ENCODE measurements at places on chromosomes 16 and 17.

DNA sequence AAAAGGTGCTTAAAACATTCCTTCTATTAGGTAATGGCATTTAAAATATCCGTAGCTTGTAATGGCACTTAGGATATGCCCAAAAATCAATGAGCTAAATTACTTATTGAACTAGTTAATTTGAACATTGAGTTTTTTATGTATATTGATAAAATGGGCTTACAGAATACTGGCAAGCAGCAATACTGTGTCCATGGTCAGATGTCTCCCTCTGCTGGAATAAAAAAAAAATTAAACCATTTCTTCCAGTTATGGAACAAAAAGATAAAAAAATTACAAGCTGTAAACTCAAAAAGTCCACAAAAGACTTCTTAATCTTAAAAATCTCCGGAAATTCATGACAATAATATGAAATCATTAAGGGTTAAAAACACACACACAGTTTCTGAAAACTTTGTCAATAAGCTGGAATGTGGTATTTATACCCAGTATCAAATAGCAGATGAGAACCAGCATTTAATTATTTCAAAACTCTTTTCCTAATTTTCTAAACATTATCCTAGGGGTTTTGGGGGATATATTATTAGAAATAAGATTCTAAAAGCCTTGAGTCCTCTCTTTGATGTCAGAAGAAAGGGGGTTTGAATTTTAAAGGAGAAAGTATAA is 21.5 kb upstream of the PSMD7 start:
- DNase-seq = no peak

DNA sequence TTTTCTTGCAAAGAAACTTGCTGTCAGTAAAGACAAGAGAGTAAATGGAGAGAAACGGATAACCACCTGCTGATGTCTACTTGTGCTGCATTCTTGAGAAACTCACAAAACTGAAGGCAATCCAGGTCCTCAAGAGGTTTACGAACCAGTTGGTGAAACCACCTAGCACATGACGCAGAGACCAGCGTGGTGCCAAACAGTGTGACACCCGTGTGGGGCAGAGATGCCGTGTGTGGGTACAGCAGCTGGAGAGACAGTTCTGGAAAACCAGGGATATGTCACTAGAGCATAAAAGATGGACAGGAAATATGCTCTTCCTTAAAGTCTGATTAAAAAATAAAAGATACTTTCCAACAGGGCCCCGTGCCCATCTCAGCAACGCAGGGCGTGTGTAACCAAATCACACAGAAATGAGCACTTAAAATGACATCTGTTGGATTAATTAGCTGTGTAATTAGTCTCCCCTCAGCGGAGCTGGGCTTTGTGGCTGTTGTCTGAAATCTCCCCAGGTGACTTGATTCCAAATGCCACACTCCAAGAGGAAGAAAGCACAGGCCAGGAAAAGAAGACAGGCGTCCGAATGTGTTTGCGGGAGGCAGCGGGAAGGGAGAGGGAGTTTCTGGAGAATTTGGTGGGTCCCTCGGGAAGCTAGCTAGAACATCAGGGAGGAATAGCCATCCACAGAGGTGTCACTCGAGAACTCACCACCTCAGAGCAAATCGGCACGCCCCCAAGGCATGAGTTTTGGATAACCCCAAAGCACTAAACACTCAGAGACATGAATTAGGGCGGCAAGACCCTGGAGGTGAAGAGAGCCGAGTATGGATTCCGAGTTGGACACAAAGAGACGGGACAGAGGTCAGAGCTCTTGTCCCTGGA is 109.8 kb downstream of the ZFHX3 start:
- DNase-seq = peak; percentile 66

GRCh38 chr17:61457226-61457983 is 5.2 kb downstream of the TBX4 start:
- DNase-seq = peak; percentile 20

GRCh38 chr16:20191566-20191965 is 117.9 kb upstream of the GPR139 start:
- no peak for DNase-seq

DNA sequence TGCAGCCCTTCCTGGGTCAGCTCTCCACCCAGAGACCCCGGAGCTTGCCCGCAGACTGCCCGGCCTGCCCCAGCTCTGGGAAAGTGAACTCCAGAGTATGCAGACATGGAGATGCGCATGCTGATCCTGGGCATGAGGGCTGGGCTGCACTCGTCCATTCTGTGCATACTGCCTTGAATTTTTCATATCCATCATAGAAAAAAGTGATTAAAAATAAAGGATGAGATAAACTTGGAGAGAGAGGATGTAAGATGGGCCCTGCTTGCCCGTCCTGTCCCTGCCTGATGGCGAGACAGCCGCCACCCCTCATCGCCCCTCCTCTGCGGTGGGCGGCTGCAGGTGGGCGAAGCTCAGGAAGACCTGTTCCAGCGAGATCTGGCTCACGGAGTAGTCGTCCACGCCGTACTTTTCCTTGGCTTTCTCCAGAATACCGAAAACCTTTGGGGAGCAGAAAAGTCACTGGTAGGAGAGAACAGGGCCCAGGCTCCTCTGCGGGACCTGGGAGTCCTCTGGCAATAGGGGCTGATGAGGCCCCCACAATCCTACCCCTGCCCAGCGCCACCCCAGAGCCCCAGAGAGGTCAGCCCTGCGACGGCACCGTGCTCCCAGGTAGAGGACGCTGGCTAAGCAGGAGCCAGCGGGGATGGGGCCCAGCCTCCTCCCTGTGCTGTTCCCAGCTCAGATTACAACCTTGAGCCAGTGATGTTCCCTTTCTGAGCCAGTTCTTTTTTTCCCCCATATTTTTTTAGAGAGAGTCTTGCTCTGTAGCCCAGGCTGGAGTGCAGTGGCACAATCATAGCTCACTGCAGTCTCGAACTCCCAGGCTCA is 8.7 kb upstream of the RNPS1 start:
- peak; percentile 3 for DNase-seq

GRCh38 chr17:67620636-67621035 is 97.1 kb upstream of the NOL11 start:
- DNase-seq = no peak

GRCh38 chr16:12295395-12295794 is 318.9 kb downstream of the SNX29 start:
- DNase-seq = no peak

DNA sequence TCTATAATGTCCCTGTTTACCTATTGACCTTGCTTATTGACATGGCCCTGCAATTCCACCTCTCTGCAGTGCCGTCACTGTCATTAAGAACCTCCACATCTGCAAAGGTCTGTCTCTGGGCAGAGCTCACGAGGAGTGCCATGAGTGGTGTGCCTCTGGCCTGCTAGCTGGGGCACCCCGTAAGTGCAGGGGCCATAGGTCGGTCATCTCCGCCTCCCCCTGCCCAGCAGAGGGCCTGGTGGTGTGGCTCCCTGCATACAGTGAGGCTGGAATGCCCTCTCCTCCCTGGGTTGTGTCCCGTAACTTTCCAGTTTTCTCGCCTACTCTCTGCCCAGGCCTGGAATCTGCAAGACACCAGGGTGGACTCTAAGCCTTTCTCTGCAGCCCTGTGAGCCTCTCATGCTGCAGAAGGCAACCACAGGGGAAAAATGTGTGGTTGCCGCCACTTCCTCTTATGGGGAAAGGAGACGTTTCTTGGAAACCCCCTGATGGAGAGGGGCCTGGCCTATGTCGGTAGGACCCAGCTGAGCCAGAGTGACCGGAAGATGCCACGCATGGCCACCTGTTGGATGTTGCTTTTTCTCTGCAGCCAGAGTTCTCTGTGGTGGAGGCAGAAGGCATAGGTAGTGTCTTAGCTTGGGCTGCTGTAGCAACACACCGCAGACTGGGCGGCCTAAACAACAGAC is 2.7 kb upstream of the SNX20 start:
- no peak for DNase-seq

- DNase-seq = no peak
Observed at GRCh38 chr17:17907469-17907868, 64.7 kb downstream of the TOM1L2 start.

- DNase-seq = no peak
Observed at GRCh38 chr16:77385481-77385880, 49.4 kb downstream of the ADAMTS18 start.

- DNase-seq = peak; percentile 55
Observed at GRCh38 chr16:8958344-8959167, 5.2 kb downstream of the USP7 start.

GRCh38 chr16:8929086-8929748 is 34.5 kb downstream of the USP7 start:
- no peak for DNase-seq

DNA sequence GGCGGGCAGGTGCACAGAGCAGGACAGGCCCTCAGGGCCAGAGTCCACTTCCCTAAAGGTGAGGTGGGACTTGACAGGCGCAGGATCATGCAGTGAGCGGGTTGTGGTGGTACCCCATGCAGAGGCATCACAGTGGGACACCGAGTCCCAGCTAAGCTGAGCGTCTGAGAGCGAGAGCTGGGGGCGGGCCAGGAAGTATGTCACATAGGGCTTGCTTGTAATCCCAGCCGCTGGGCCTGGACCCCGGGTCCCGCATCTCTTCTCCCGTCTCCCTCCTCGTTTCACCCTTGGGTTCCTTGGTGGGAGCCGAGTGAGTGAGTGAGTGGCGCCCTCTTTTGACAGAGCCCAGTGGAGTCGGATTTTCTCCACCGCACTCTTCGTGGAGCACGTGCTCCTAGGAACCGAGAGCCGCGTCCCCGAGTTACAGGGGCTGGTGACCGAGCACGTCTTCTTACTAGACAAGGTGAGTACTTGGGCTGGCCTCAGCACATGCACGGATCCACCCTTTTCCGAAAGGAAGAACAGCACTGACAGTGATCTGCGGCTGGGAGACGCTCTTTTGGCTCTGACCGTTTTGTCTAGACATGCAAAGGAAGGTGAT is 50.8 kb upstream of the ENDOV start:
- no peak for DNase-seq

DNA sequence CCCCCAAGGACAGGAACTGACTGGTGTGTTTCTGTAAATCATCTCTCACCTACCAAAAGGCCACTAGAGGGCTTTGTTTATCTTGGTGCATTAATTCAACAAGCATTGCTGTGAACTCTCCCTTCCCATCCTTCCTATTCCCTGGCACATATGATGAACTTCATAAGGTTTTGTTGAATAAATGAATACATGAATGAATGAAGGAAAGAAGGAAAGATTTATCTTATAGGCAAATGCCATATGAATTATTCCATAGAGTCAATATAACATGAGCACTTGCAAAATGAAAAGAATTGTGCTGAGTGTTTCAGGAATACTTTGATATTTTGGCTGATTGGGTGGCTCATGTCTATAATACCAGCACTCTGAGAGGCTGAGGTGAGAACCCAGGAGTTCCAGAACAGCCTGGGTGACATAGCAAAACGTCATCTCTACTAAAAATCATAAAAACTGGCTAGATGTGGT is 4.3 kb downstream of the SPDYE4 start:
- no peak for DNase-seq

DNA sequence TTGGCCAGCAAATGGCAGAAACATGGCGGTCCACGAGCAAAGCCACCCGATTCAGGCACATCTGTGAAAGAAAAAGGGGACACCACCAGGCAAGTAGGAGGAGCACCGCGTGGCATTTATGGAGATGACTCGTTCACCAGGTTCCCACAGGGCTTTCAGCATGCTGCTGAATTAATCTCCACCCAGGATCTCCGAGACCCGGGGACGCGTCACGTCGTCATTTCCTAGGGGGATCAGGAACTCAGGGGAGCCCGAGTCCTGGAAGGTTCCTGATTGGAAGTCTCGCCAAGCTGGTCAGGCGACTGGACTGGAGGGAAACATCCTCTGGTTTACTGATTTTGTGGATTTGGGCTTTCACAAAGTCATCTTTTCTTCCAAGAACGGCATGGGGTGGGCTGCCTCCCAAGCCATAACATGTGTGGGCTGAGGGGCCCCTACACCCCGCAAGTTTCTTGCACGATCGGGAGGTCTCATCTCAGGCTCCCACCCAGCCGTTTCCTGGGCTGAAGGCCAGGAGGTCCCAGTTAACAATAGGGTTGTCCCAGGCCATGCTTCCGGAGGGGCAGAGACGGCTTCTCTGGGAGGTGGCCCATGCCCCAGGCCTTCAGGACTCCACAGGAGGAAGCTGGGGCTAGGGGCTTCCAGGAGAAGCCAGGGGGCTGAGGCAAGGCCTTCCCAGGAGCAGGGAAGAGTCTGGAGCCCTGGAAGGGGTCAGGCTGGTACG is 645 bp downstream of the DNAH17 start:
- no peak for DNase-seq

GRCh38 chr17:8020776-8021564 is 17.9 kb upstream of the ALOX15B start:
- DNase-seq = no peak

- no peak for DNase-seq
Observed at GRCh38 chr17:65292430-65292829, 155.3 kb downstream of the RGS9 start.
